Bone marrow (tissue), 2 donors: ENCODE measurements at places on chromosomes 1 and 21.

- DNase-seq = no peak
Observed at GRCh38 chr1:66489151-66489550, 44.8 kb upstream of the SGIP1 start.

GRCh38 chr1:75423616-75424015, 187.3 kb downstream of the SLC44A5 start:
- DNase-seq = no peak

DNA sequence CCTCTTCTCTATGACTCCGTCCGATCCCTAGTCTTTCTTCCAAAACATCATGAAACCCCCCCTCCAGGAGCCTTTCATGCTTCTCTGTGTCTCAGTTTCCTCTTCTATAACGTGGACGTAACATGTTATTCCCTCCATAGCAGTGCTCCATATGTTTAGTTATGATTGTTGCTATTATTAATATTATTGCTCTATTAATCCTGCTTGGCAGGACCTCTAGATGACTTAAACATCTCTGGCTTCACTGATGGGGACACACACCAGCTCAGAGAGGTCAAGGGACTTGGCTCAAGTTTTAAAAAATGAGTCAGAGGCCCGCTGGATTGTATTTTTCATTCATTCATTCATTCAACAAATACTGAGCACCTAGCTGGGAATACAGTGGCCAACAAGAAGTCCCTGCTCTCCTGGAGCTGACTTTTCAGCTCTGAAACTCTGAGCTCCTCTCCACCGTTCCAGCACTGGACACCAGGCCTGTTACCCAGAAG, 404 bp upstream of the CPLANE2 start:
- DNase-seq = no peak

DNA sequence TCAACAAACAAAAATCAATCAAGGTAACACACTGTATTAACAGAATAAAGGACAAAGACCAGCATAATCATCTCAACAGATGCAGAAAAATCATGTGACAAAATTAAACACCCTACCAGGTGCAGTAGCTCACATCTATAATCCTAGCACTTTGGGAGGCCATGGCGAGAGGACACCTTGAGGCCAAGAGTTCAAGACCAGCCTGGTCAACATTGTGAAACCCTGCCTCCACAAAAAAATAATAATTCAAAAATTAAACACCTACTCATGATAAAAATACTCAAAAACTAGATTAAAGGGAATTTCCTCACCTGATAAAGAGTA, 35.3 kb downstream of the PIK3R3 start:
- DNase-seq = no peak

DNA sequence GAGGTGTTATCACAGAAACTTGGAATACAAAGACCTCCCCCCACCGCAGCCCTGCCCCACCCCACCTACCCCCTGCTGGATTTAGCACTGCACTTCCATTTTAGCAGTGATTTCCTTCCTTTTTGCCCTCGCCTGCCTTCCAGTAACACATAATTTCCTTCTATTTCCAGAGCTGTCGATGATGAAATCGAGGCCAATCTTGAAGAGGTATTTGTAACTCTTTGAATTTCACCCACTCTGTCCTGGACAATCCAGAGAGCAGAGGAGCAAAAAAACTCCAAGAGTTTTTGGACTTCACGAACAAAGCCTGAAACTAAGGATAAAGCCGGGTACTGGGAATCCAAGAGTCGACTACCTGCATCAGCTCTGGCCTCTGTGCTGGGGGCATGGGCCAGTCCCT, 49.1 kb downstream of the CAPN2 start:
- no peak for DNase-seq

DNA sequence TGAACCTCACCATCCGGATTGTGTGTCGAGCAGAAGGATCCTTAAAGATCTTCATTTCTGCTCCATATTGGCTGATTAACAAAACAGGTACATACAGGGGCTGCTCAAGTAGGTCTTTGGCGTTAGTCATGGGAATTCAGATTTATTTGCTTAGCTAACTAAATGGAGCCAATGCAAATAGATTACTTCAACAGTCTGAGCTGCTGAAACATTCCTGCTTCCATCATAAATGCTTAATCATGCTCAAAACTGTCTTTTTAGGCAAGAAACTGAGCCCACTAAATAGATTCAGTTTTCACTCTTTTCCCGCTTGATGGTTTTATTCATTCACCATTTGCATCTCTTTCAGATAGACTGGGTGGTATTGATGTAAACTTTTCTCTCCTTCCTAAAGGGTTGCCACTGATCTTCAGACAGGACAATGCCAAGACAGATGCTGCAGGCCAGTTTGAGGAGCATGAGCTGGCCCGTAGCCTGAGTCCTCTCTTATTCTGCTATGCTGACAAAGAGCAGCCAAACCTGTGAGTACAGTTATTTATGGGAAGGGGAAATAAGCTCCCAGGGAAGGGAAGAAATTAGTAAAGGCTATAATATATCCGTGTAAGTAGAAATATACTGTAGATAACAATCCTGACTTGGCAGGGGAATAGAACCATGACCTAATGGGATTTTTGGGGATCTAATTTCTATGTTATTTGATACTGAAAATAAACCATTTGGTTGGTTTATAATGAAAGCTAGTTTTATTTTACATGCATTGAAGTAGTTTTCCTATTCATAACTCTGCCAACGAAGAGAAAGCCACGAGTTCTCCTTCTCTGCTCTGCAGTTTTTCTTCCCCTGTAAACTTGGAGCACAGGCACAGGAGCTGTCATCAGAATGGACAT, 126.4 kb downstream of the VPS13D start:
- no peak for DNase-seq

DNA sequence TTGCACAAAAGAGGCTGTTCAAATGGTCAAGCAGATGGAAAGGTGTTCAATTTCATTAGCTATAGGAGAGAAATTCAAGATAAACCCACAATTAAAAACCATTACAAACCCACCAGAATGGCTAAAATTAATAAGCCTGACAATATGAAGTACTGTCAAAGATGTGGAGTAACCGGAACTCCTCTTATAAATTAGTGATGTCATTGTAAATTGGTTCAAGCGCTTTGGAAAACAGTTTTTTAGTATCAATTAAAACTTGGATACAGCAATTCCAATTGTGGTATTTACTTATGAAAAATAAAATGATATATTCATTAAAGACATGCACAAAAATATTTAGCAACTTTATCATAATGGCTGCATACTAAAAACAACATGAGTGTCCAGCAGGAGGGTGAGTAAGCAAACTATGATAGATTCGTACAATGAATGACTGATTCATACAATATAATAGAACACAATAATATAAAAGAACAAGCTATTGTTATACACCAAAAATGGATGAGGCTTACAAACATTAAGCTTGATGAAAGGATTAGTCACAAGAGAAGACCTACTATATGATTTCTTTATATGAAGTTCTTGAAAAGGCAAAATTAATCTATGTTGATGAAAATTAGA, 38.4 kb upstream of the FGGY start:
- DNase-seq = no peak

DNA sequence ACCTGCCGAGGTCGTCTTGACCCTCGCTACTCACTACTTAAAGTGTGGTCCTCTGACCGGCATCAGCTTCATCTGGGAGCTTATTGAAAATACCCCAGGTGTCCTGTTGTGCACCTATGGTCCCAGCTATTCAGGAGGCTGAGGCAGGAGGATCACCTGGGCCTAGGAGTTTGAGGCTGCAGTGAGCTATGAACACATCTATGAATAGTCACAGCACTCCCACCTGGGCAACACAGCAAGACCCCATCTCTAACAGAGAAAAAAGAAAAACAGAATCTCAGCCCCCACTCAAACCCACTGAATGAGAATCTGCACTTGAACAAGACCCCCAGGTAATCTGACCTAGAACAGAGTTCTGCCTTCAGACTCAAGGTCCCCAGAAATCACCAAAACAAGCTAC, 8.7 kb upstream of the OLIG1 start:
- no peak for DNase-seq

DNA sequence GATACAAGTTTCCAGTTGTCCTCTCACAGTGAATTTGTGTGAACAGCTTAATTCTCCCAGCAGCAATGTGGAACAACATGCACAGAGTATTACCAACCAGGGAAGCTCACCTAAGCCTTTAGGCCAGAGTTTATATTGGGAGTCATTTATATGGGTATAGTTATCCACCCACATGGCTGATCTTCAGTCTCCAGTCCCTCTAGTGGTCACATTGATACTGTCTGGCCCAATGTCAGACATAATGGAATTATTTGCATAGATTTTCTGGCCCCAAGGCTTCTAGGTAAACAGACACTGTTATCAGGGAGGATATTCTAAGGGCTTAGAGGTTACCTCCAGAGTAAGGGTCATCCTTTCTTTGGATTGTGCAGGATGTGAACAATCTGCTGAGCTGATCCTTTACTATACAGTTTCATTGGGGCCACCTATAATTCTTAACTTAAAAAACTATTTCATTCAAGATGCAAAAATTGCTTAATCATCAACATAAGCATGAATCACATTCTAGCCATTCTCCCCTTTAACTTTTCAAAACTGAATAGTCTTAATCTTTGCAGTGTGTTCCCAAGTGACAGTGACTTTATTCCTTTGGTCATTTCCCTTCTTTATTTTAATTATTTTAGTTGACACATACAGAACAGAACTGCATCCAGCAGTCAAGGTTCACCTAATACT, 210.9 kb downstream of the LTN1 start:
- no peak for DNase-seq

DNA sequence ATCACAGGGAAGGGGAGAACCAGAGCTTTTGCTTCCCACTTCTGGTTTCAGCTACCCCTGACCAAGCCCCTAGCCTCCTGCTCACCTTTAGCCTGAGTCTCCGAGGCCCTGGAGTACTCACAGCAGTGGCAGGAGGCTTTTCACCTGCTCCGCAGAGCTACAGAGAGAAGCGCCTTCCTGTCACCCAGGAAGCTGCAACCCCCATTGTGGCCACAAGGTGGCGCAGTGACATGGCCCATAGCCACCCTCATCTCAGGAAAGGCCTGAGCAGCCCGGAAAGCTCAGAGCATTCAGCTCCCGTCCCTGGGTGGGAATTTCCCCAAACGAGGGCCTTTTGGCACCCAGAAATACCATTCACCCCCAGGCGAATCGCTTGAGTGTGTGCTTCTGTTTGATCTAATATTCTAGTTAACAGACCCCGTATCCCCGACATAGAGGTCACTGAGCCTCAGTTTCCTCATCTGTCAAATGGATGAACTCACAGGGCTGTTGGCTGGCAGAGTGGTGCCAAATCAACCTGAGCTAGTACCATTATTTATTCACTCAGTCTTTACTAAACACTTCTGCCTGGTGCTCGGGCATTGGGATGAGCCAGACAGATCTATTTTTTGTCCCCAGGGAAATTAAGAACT, 25.3 kb downstream of the A3GALT2 start:
- DNase-seq = peak; percentile 19

DNA sequence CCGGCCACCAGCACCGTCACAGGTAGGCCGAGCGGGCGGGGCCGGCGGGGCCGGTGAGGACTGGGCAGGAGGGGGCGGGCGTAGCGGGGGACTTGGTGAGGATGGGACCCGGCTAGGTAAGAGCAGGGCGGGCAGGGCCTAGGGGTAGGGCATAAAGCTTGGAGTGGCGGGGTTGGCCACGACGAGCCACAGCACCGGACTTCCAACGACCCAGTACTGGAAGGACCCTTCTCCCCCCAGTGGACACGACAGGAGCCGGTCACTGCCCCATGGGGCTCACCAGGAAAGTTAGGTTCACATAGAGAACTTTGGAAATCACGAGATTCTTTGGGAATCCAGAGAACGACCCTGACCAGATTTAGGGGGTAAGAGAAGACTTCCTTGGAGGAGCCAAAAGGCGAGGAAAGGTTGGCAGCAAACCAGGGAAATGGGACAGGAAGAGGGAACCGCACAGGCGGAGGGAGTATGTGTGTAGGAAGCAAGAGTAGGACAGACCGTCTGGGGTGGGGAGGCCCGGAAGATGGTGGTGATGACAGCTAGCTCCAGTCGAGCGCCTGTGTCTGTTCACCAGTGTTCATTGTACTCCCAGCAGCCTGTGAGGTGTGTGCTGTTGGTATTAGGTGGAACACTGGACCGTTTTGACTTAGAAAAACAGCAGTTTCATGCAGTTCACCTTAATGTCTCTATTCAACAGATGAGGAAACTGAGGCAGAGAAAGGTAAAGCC, 20.4 kb downstream of the ZNF362 start:
- no peak for DNase-seq

- no peak for DNase-seq
Observed at GRCh38 chr1:201649761-201650622, 111.1 kb downstream of the NAV1 start.

- no peak for DNase-seq
Observed at GRCh38 chr1:54220004-54220811, 20.2 kb downstream of the MRPL37 start.

DNA sequence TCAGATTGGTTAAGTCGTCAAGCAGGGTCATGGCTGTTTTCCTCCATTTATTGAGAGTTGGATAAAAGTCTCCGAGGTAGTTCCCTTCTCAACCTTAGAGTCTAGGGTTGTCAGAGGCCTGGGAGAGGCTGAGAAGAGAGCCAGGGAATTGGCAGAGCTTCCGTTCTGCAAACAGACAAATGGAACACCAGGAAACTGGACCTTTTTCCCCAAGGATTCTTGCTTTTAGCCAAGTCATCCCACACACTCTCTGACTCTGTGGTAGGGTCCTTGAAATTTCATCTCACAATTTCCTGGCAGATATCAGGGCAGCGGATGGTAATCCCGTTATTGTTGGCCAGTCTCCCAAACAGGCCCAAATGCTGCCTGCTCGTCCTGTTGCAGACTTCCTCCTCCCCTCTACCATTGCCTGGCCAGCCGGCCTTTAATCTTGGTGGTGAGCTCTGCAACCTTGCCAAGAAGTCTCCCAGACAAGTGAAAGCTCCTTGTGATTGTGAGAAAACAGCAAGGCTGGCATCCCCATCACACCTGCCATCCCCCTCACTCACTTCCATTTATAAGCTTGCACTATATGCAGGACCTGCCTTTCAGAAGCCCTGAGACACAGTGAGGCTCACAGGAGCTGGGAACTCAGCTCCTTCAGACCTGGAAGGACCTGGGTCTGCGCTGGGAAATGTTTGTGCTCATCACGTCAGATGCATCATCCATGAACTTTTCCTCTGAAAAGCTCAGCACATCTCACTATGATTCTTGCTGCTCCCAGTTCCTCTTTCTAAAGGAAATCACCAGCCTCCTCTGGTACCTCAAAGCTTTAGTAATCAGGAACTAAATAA, 13.7 kb upstream of the SRP9 start:
- DNase-seq = no peak

DNA sequence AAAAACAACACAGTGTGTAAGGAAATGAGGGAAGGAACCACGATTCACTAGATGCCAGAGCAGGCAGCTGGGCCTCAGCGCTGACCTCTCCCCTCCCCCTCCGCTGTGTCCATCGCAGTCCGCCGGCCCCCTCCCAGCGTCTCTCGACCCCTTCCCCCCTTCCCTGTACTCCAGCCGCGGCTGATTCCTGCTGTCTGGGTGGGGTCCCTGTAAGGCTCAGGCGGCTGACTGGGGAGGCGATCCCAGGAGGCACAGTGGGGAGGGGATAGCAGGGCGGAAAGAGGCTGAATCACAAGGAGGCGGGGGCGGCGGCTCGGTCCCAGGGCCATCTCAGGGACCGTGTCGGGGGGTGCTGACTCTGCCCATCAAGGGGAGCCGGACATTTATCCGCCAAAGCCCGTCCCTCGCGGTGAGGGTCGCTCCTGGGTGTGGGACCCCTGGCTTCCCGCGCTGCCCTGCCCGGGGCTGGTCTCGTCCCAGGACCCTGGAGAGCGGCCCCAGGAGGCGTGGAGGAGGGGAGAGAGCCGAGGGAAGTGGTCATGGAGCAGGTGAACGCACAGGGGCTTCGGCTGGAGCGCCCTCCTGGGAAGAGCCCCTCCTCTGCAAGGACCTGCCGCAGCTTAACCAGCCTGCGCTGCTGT, 241.9 kb downstream of the PTPRU start:
- no peak for DNase-seq
